ENCODE measurements at places on chromosomes 6 and 20.

DNA sequence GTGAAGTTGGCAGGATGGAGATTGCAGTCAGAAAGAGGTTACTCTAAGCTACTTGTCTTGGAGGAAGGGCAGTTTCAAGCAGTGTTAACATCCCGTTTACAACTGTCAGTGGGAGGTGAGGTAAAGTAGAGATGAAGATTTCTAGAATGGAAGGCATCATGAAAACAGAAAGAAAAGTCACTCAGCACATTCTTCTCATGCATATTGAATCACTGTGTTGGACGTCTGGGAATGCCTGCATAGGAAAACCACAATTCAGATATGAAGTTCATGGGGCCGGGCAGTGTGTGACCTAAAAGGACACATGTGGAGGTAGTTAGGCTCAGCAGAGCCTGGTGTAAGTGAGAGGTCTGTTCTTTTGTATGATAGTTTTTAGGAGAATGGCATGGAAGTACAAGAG is 73.5 kb upstream of the LAMP5 start:
- DNase-seq: no peak

DNA sequence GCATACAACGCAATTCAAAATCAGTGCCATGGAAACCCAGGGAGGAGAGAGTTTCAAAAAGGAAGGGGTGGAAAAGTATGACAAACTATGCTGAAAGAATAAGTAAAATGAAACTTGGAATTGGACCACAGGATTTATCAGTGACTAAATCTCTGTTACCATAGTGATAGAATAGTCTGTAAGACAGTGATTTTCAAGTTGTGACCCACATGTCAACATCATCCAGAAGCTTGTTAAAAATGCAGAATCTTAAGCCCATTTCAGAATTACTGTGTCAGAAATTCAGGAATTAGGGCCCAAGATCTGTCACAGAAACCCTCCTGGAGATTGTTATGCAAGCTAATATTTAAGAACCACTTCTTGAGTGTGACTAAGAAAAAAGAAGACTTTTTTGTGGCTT is 417.7 kb upstream of the JAG1 start:
- no peak for DNase-seq

DNA sequence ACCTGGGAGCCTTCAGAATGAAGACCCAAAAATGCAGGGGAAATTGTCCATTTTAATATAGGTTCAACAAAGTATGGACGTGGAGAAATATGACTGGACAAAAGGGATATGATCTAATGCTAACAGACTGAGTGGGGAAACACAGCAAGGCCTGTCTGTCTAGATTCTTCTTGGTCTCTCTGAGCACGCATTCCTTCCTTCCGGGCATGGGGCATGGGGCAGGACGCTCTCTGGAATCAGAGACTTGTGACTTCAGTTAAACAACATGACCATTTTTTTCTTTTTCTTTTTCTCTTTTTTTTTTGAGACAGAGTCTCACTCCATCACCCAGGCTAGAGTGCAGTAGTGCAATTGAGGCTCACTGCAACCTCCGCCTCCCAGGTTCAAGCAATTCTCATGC is 31.9 kb downstream of the ZBTB2 start:
- no peak for DNase-seq

GRCh38 chr6:7954477-7955200 is 44.1 kb upstream of the TXNDC5 start:
- no peak for DNase-seq

GRCh38 chr6:38183856-38184584 is 364.5 kb downstream of the ZFAND3 start:
- DNase-seq: no peak

- no peak for DNase-seq
These were observed 190.0 kb upstream of the COL21A1 start for GRCh38 chr6:56437171-56437900.

DNA sequence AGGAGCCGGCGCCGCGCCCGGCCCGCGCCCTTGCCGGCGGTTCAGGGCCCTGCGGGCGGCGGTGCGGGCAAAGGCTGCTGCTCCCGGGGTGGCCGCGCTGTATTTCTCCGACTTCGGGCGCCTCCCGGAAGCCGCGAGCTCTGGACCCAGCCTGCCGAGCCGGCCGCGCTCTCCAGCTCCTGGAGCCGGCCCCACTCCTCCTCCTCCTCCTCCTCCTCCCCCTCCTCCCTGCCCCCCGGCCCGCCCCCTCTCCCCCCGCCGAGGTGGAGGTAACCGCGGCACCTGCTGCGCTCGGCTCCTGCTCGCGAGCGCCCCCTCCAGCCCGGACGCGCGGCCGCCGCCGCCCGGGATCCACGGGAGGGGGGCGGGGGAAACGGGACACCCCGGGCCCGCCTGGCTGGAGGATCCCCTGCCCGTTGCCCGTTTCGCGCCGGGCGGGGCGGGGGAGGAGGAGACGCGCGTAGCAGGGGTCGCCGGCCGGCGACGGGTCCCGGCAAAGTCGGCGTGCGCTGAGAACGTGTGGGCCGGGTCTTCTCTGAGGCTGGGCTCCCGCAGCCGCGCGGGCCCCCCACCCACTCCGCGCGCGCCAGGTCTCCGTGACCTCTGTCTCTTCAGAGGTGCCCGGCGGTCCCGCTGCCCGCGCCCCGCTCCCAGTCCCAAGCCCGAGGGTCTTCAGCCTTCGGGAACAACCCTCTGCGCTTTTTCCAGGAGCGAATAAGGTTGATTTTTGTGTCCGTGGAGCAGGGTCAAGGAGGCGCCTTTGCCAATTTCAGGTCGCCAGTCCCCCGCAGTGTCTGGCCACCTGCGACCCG is at the start of gene SLC22A23:
SLC22A23 (minus strand) TSS at position 153 of the 812 bp plus-strand sequence. CDS start 491 bp downstream, outside the sequence.
- no peak for DNase-seq

GRCh38 chr6:157045831-157046454 is 268.8 kb downstream of the ARID1B start:
- no peak for DNase-seq

DNA sequence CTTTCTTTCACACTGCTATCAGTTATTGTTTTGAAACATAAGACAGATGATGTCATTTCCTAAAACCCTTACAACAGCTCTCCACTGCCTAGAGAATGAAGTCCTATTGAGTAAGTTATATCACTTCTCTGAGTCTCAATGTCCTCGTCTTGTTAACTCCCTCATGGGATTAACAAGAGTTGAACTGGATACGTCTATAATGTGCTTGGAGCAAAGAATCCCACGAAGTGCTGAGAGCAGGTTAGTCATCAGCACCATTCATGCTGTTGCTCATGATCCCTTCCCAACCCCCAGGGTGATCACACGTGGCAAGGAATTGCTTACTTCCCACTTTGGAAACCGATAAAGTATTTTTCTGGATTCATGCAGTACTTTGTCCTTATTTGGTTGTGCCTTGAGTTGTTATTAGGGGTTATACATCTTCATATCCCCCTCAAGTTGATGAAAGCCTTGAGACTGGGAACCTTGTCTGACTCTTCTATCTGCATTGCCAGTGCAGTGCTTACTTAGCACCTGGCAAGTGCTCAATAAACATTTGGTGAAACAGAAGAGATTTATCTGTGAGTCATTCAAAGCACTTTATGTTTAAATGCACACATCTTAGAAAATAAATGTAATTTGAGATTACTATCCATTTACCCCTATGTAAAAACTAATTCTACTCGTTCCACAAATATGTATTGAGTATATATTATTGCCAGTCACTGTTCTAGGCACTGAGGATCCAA is 487.5 kb downstream of the EPM2A start:
- DNase-seq: peak; percentile 88

GRCh38 chr6:151493804-151494234 is at the start of gene CCDC170:
Gene CCDC170 (plus strand): TSS chr6:151494017. CDS start chr6:151494129, 112 bp downstream.
- no peak for DNase-seq

GRCh38 chr20:22430154-22430745 is 154.1 kb downstream of the FOXA2 start:
- DNase-seq: no peak

GRCh38 chr6:116088946-116089345 is 11.7 kb upstream of the NT5DC1 start:
- DNase-seq: no peak

DNA sequence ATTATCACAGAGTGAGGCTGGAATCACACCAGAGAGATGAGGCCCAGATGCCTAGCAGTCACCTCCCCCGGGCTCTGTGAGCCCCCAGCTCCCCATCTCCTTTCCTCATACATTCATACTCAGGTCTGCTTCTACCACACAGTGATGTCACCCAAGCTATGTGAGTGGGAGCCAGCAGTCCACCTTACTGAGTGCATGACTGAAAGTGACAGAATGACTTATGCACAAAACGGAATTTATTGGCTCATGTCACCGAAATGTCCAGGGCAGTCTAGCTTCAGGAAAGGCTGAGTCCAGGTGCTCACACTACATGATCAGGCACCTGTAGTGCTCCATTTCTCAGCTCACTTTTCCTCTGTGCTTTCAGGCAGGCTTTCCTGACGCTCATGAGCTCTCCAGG is 36.7 kb upstream of the CCN6 start:
- DNase-seq: no peak

DNA sequence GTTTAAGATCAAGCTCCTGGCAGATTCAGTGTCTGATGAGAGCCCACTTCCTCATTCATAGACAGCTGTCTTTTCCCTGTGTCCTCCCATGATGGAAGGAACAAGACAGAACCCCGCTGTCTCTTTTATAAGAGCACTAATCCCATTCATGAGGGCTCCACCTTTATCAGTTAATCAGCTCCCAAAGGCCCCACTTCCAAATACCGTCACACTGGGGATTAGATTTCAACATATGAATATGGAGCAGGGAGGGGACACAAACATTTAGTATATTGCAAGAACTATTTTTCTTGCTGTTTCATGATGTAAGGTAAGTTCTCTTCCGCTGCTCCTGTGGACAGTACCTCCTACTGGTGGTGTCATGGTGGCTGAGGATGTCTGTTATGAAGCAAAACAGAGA is 158.3 kb upstream of the IRAK1BP1 start:
- no peak for DNase-seq

DNA sequence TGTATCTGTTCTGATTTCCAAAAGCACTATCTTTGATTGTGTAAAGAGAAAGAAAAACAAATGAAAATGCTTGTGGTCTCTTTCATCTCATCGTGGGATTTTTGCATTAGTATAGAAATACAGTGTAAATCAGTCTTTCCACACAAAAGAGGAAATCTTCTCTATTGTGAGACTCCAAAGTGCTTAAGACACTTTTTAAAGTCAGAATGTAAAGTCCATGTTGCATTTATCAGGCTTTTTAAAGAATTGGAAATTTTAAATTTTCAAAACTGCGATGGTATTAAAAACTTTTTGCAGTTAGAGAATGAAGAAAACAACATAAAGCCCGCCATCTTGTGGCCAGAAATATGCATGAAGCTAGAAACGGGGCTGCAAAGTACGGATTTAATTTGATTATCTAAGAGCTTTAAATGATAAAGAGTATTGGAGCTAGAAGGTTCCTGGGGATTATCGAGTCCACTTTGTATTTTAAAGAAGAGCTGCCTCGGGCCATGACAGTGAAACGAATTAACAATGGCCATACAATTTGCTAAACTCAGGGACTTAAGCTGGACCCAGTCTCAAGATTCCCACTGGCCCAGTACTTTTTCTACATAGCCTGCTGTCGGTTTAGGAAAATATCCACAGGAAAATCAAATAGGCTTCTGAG is 339.6 kb downstream of the ARHGAP18 start:
- DNase-seq: no peak

DNA sequence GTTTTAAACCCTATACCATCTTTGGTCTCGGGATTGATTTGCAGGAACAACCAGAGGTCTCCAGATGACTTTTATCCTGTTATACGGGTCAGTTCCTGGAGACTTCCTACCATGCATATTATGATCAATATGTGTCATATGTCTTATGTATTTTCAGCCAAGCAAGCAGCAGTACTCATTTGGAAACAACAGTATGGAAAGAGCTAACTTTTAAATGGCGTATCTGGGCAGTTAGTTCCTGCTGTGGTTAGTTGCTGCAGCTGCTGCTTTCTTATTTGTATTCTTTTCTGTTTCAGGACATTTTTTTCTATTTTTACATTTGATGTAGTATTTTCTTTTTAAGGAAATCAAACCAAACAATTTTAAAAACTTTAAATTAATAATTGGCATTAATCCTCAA is 207.5 kb downstream of the MANEA start:
- no peak for DNase-seq

- DNase-seq: no peak
These were observed 52.7 kb downstream of the SOD2 start for GRCh38 chr6:159640322-159640721.

DNA sequence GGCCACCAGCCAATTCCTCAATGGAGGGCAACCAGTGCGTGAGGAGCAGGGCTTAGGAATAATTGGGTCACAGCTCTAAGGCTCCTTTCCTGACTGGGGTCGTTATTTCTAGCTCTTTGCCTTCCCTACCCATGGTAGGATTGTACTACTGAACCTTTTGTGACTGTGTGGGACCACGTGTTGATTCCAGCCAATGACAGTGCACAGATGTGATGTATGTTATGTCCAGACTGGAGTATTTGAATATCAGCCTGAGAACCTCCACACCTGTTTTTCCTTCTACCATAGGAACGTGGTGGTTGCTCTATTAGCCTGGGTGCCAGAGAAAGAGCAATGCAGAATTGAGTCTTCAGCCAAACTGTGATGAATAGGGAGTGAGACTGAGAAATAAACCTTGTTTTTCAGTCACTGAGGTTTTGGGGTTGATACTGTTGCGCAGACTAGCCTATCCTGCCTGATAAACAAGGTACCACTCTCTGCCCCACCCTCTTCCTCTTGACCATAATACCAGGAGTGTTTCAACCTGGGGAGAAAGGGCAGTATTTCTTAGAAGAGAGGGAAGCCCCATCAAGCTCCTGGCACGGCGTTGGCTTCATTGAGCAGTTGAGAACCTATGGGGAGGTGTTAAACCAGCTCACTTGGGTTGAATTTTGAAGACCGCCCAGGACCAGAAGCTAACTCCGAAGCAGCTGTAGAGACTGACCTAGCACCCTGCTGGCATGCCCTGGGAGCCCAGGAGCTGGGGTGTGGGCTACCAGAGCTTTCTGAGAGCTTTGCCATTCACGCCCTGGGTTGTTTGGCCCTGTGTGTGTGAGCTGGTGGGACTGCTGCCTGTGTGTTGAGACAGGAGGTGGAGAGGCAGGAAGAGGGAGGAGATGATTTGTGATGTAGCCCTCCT is 105.5 kb upstream of the BACH2 start:
- no peak for DNase-seq

- peak; percentile 12 for DNase-seq
These were observed 85.4 kb downstream of the SOX4 start for GRCh38 chr6:21678990-21679389.

DNA sequence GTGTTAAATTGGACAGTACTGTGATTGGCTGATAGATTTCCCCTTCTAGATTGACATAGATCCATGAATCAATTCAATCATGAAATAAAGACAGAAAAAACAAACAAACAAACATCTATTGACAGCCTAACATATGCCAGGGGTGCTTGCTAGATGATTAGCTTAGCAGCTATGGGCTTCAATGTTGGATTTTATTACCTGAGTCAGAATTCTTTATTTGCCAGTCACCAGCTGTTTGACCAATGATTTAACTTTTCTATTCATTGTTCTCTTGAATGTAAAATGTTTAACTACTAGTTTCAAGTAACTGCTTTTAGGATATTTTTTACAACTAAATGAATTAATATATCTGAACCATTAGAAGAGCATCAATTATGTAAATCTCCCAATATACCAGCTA is 901.3 kb upstream of the CITED2 start:
- no peak for DNase-seq

- DNase-seq: no peak
These were observed 814 bp downstream of the TFAP2B start for GRCh38 chr6:50819466-50819903.

GRCh38 chr6:81067057-81067456 is 685.4 kb downstream of the TENT5A start:
- peak; percentile 10 for DNase-seq

- DNase-seq: no peak
These were observed 6.9 kb upstream of the CST11 start for GRCh38 chr20:23459461-23460150.

All from AG04449 (cell line).